Activated CD8-positive, alpha-beta T cell treated with anti-CD3 and anti-CD28 coated beads, Interleukin-2, amount 10 ng/mL, durations not matched to agents 7 days and 5 days (primary cell): ENCODE measurements at places on chromosomes 6 and 20.

DNA sequence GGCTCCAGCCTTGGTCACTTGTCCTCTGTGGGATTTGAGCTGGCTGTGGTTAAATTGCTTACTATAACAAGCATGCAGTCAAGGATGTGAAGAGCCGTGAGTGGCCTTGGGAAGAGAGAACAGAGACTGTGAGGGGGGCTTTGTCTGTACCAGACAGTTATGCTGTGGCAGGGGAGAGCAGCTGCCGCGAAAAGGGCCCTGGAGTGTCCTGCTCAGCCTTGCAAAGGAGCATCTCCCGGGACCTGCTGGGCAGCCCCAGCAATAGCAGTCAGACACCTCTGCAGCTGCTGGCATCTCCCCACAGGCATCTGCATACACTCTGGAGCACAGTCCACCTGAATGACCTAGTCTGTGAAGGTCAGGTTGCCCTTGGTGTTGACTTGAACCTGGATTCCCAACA lies 6.3 kb downstream of the EBF4 start:
- no peak for DNase-seq
- H3K4me1 ChIP-seq, result no peaks in the 10 kb centered on the region
- H3K36me3 ChIP-seq, result no peaks in the 10 kb centered on the region
- no peak overlapping the region for H3K27ac ChIP-seq
- no peak overlapping the region for H3K4me3 ChIP-seq
- H3K27me3 ChIP-seq, result peaks cover 28% of the 10 kb centered on the region

GRCh38 chr6:43831191-43831590 lies 61.2 kb downstream of the VEGFA start:
- no peak overlapping the region for H3K27ac ChIP-seq
- H3K27me3 ChIP-seq, result peaks cover 8% of the 10 kb centered on the region
- no peak for DNase-seq
- H3K36me3 ChIP-seq, result no peaks in the 10 kb centered on the region
- no peaks in the 10 kb centered on the region for H3K4me1 ChIP-seq
- H3K4me3 ChIP-seq, result no peak overlapping the region

GRCh38 chr6:131293472-131293911 lies 158.2 kb downstream of the AKAP7 start:
- no peak overlapping the region for H3K27ac ChIP-seq
- H3K4me1 ChIP-seq, result peaks cover 12% of the 10 kb centered on the region
- no peaks in the 10 kb centered on the region for H3K27me3 ChIP-seq
- no peaks in the 10 kb centered on the region for H3K36me3 ChIP-seq
- no peak for DNase-seq

- H3K36me3 ChIP-seq, result no peaks in the 10 kb centered on the region
- no peak overlapping the region for H3K27ac ChIP-seq
- no peak for DNase-seq
- H3K27me3 ChIP-seq, result peaks cover 24% of the 10 kb centered on the region
- H3K4me1 ChIP-seq, result peaks cover 12% of the 10 kb centered on the region
These were observed 6.1 kb upstream of the LEMD2 start for GRCh38 chr6:33794910-33795623.

- no peaks in the 10 kb centered on the region for H3K36me3 ChIP-seq
- no peak overlapping the region for H3K27ac ChIP-seq
- H3K4me1 ChIP-seq, result no peaks in the 10 kb centered on the region
- peaks cover 6% of the 10 kb centered on the region for H3K27me3 ChIP-seq
- no peak overlapping the region for H3K4me3 ChIP-seq
These were observed 127.7 kb downstream of the ALDH8A1 start for GRCh38 chr6:134821928-134822864.

DNA sequence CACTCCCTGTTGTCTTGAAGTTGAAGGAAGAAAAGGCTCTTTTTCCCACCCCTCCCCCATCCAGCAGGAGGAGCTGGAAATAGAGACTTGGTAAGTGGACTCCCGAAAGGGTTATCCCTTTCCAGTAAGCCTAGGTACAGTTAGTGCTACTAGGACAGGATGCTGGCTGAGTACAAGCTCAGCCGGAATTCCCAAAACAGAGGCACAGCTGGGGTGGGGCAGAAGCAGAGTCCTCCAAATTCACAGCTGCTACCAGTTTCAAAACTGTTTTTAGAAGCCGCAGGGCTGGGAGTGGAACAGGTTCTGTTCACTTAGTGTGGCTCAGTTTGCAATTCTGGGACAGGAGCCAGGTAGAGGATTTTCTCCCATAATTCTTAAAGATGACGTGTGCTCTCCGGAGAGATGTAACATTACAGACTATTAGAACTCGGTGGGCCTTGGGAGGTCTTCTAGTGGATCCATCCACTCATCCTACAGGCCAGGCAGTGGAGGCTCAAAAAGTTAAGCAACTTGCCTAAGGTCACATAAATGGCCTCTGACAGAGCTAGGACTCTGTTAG lies 19.0 kb upstream of the UTRN start:
- no peaks in the 10 kb centered on the region for H3K36me3 ChIP-seq
- no peak overlapping the region for H3K27ac ChIP-seq
- no peak overlapping the region for H3K4me3 ChIP-seq
- no peaks in the 10 kb centered on the region for H3K27me3 ChIP-seq

DNA sequence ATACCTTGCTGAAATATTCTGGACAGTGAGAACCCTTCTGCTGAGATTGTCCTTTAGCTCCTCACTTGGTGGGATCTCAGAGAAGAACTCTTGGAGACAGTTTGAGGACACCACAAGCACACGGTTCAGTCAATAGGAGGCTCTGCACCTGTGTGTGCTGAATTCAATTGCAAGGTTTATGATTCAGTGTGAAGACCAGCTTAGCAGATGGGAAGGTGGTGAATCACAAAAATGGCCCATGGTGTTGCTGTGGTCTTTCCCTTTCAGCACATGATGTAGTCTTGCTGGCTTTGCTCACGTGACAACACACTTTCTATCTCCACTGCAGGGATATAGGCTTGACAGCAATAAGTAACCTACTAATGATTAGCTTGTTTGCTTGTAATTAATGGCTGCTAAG lies 270.3 kb downstream of the SLC24A3 start:
- H3K4me3 ChIP-seq, result no peak overlapping the region
- no peak for DNase-seq
- H3K36me3 ChIP-seq, result no peaks in the 10 kb centered on the region
- peaks cover 7% of the 10 kb centered on the region for H3K27me3 ChIP-seq

DNA sequence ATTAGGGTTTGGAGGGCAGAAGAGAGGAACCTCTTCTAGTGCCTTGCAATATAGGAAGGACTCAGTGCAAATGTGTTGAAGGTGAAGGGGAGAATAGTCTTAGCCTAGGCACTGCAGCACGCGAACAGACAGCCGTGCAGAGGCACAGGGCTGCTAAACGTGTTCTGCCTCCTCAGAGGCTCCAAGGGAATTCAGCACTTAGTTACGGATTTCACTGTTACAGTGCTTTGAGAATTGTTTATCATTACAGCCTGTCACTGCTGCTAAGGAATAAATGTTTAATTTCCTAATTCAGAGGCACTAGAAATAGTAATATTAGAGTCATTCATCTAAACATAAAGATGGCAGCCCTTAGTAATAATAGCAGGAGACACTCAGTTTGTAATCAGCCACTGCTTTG lies 116.4 kb upstream of the SLC22A16 start:
- DNase-seq, result no peak
- no peak overlapping the region for H3K27ac ChIP-seq
- H3K4me3 ChIP-seq, result no peak overlapping the region
- H3K4me1 ChIP-seq, result peaks cover 13% of the 10 kb centered on the region
- peaks cover 3% of the 10 kb centered on the region for H3K27me3 ChIP-seq
- H3K36me3 ChIP-seq, result peaks cover 2% of the 10 kb centered on the region

- H3K4me1 ChIP-seq, result peaks cover 48% of the 10 kb centered on the region
- H3K36me3 ChIP-seq, result no peaks in the 10 kb centered on the region
- no peaks in the 10 kb centered on the region for H3K27me3 ChIP-seq
- no peak overlapping the region for H3K27ac ChIP-seq
- no peak overlapping the region for H3K4me3 ChIP-seq
- DNase-seq, result no peak
These were observed 61.9 kb upstream of the BTN3A2 start for GRCh38 chr6:26302941-26303559.

DNA sequence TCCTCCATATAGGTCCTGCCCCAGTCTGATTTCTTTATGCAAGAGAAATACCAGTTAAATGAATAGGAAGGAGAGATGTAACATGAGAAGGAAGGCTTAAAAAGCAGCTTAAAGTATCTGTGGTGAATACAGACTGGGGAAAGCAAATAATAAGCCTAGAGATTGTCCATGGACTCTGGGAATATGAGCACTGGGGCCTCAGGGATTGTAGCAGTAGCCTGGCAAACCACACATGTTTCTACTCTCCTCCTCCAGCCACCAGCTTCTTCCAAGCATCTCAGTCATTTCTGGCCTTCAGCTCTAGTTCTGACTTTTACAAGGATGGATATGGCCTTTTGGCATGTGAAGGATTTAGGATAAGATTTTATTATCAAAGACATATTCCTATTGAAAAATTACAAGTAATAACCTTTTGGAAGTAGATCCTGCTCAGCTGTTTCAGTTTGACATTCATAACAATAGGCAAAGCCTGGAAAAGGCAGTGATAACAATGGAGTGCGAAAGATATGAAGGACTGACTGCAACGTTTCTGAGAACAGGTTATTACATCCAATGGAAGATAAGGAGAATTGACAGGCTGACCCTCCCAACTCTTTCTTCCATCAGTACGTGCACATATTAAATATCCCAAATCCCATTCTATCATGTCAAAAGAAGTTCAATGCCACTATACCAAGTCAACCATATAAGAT lies 41.6 kb downstream of the CYP39A1 start:
- H3K36me3 ChIP-seq, result no peaks in the 10 kb centered on the region
- no peak overlapping the region for H3K27ac ChIP-seq
- no peak for DNase-seq
- H3K27me3 ChIP-seq, result peaks cover 6% of the 10 kb centered on the region

DNA sequence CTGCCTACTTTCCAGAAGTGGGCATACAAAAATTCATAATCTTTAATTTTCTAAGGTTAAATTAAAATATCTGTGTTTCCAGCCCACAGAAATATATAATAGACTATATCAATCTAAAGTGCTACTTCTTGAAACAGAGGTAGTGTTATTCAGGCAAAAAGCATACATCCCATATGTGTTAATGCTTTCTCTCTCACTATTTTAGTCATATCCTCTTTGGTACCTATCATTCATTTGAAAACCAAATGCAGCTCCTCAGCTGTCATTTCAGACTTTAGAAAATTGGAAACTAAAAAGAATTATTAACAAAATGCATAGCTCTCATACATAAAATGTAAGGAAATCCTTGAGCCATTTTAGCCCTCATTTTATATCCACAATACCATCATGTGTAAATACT lies 925 bp downstream of the FHL5 start:
- H3K4me1 ChIP-seq, result no peaks in the 10 kb centered on the region
- H3K4me3 ChIP-seq, result no peak overlapping the region
- no peaks in the 10 kb centered on the region for H3K36me3 ChIP-seq
- H3K27ac ChIP-seq, result no peak overlapping the region
- DNase-seq, result no peak
- peaks cover 31% of the 10 kb centered on the region for H3K27me3 ChIP-seq

GRCh38 chr6:89208551-89208950 lies 8.6 kb downstream of the GABRR1 start:
- peaks cover 15% of the 10 kb centered on the region for H3K27me3 ChIP-seq
- no peak overlapping the region for H3K27ac ChIP-seq
- no peak for DNase-seq
- H3K4me3 ChIP-seq, result no peak overlapping the region
- H3K4me1 ChIP-seq, result no peaks in the 10 kb centered on the region

DNA sequence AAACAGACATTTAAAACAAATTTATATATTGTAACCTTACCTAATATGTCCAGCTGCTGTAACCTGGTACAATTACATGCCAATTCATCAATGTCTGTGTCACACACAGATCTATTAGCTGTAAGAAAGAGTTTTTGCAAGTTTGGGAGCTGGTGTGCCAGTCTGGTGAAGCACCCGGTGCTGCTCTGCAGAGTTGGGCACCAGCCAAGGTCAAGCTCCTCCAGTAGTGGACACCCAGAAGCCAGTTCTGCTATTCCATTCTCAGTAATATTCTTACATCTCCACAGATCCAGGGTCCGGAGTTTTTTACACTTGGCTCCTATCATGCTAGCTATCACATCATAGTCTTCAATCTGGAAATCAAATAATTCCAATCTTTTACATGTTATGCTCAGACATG lies 41.0 kb downstream of the POU3F2 start:
- DNase-seq, result no peak
- peaks cover 4% of the 10 kb centered on the region for H3K4me1 ChIP-seq
- H3K4me3 ChIP-seq, result no peak overlapping the region

- no peaks in the 10 kb centered on the region for H3K27me3 ChIP-seq
- no peak overlapping the region for H3K4me3 ChIP-seq
- peaks cover 65% of the 10 kb centered on the region for H3K4me1 ChIP-seq
These were observed 4.6 kb upstream of the OSER1 start for GRCh38 chr20:44215125-44215524.

DNA sequence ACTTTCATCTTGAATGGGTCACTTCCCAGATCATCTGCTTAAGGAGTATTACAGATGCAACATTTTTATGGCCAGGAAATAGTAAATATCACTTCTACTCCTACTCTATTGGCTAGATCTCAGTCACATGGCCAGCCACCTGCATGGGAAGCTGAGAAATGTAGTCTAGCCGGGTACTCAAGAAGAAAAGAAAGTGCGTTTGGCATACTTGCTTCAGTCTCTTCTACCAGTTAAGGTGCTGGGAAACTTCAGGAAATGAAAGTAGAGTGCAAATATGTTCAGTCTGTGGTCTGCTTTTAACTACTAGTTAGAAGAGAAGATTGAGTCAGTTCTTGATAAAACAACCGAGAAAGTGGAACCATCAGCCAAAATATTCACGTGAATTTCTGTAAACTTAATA lies 129.2 kb downstream of the PDSS2 start:
- H3K36me3 ChIP-seq, result peaks cover 19% of the 10 kb centered on the region
- H3K27me3 ChIP-seq, result no peaks in the 10 kb centered on the region
- H3K4me3 ChIP-seq, result peak overlapping the region; percentile 41
- peak overlapping the region; percentile 70 for H3K27ac ChIP-seq
- peaks cover 15% of the 10 kb centered on the region for H3K4me1 ChIP-seq

DNA sequence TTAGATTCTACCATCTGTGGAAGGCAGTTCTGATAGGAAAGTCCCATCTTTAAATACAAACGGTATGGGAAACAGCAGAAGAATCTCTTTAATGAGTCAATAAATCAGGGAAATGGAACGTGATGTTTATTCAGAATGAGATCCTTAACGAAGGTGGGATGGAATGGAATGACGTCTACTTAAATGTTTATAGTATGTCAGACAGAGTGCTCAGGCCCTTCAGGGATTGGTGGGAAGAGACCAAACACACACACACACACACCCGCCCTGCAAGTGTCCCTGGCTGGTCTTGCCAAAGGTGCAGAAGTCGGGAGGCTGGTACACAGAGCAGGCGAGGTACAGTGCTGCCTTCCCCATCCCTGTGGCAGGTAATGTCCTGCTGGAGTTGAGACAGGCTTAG lies 164.0 kb downstream of the FARS2 start:
- no peaks in the 10 kb centered on the region for H3K27me3 ChIP-seq
- no peaks in the 10 kb centered on the region for H3K36me3 ChIP-seq
- H3K27ac ChIP-seq, result no peak overlapping the region
